Kidney epithelial cell (primary cell): ENCODE measurements at places on chromosomes 13 and 19.

- no peak for DNase-seq
Observed at GRCh38 chr19:51327066-51328001, 14.6 kb downstream of the VSIG10L start.

DNA sequence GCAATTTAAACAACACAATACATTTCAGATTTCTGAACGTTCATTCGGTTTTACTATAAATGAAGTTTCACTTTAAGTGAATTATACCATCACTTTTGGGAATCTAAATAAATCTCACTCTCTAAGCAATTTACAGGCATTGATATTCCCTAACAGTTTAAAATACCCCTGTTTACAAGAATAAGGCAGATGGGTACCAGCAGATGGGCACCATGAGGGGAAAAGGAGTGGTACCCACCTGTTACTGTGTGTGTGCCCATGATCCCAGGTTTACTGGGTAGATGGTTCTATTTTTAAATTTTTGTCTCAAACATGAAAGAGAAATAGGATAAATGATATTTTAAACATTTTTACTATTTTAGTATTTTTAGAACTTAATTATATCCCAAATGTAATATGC lies 212.9 kb downstream of the PCDH9 start:
- no peak for DNase-seq

DNA sequence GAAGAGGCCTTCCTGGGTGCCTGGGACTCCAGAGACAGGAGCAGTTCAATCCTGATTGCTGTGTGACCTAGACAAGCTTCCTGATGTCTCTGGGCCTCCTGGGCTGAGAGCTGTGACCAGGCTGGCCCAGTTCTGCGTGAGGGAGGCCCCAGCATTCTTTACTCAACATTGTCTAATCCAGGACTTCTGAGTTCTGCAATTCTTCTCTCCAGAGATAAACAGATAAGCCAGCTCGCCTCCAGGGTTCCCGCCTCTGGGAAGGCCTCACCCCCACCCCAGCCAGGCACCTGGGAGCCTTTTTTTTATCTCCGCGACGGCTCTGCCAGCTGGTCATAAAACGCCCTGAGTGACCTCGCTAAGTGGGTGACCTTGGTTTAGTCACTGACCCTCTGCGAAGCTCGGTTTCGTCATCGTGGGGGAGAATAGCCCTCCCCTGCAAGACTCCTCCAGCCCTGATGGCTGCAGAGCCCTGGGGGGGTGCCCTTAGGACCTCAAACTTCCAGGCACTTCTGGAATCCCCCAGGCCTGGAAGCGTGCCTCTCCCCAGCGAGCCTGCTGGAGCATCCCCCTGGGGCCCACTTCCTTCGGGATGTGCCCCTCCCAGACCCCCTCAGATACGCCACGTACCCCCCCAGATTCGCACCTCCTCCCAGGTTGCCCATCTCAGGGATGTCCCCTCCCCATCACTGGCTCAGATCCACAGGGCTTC lies 1.9 kb downstream of the SULT2B1 start:
- DNase-seq = no peak

DNA sequence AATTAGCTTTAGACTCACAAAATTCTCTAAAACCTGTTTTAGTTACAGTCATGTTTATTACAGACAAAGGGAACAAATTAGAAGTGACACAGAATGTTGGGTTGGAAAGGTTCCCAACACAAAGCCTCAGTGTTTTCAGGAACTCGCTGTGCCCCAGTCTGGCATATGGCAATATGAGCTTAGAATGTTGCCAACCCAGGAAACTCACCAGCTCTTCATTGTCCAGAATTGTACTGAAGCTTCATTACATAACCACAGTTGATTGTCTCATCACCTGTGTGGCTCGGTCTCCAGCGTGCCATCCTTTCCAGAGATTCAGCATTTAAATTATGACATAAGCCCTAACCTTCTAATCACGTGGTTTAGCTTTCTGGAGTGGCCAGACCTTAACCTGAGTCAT lies 19.1 kb downstream of the ZNF264 start:
- no peak for DNase-seq

- DNase-seq = no peak
Observed at GRCh38 chr13:20146381-20146780, 14.5 kb downstream of the GJA3 start.

- peak; percentile 37 for DNase-seq
Observed at GRCh38 chr13:72638059-72638815, 89.2 kb downstream of the MZT1 start.

DNA sequence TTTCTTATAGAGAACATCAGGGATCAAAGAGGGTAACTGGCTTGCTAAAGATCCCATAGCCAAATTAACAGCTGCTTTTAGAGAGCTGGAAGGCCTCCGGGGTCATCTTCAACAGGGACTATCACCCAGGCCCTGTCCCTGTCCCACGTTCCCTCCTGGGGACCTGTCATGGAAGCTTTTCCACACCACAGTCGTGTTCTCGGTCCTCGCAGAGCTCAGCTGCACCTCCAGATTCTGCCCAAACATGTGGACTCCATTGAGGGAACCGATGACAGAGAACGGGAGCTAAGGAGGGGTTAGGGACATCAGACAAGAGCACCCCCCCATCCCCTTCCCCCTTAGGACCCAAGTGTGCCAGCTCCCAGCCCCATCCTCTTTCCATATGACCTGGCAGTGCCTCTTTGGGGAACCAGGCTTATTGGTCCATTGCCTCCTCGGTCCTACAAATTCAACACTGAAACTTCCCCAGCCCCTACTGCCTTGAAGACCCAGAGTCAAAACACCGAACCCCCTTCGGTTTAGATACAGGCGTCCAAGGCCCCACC lies 568 bp downstream of the FUZ start:
- no peak for DNase-seq

GRCh38 chr13:30551189-30551588 lies 66.5 kb upstream of the USPL1 start:
- DNase-seq = no peak

DNA sequence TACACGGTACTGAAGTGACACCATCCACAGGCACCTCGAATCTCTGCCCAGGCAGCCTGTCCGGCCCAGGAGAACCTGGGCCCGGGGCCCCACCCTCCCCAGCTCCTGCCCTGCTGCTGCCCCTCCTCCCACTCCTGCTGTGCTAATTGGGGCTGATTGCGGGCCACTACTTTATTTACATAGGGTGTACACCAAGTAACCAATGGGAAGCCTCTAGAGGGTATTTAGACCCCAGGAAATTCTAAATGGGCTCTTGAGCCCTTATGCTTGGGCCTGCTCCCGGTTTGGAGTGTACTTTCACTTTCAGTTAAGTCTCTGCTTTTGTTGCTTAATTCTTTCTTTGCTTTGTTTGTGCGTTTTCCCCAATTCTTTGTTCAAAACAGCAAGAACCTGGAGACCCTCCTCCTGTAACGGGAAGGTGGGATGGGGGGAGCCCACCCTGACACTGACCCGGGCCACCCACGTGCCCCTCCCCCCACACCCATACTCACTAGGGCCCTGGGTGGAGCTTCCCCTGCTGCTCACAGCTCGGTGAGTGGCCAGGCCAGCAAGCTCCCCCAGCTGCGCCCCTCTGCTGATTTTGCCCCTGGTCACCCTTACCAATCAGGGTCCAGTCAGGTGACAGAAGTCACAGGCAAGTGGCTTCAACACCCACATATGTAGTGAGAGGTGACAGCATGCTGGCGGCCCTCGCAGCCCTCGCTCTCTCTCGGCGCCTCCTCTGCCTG lies 9.4 kb downstream of the SCGB2B2 start:
- DNase-seq = no peak

- no peak for DNase-seq
Observed at GRCh38 chr19:4606921-4607678, 32.2 kb upstream of the TNFAIP8L1 start.

- DNase-seq = no peak
Observed at GRCh38 chr19:46392252-46392801, 21.0 kb downstream of the CCDC8 start.

- DNase-seq = no peak
Observed at GRCh38 chr19:40571005-40571318, 5.7 kb upstream of the SHKBP1 start.

GRCh38 chr13:71590654-71591148 lies 276.3 kb downstream of the DACH1 start:
- no peak for DNase-seq

GRCh38 chr13:98706446-98707110 lies 45.9 kb downstream of the SLC15A1 start:
- peak; percentile 35 for DNase-seq

- no peak for DNase-seq
Observed at GRCh38 chr13:28601581-28601980, 57.3 kb upstream of the POMP start.

GRCh38 chr19:43765109-43765876 lies 10.5 kb upstream of the SMG9 start:
- DNase-seq = peak; percentile 86

- DNase-seq = no peak
Observed at GRCh38 chr13:80753866-80754265, 412.9 kb upstream of the SPRY2 start.

- DNase-seq = no peak
Observed at GRCh38 chr19:51100601-51101000, 7.6 kb downstream of the CTU1 start.

DNA sequence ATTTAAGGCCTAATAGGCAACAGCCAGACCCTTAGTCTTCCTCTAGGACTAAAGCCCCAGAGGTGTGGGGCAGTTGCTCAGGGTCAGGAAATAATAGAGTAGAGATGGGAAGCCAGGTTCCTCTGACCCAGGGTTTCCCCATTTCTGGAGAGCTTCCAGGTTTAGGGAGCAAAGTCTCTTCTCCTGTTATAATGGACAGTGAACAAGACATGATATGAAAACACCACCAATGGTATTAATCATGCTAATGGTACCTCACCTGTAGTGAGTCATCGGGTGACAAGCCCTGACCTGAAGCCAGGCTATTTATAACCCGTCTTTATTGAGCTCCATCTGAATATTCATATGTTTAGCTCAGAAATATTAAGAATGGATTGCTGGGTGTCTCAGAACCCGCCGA lies 24.6 kb downstream of the BICRA start:
- DNase-seq = no peak

- no peak for DNase-seq
Observed at GRCh38 chr13:53220038-53220437, 191.4 kb downstream of the OLFM4 start.

DNA sequence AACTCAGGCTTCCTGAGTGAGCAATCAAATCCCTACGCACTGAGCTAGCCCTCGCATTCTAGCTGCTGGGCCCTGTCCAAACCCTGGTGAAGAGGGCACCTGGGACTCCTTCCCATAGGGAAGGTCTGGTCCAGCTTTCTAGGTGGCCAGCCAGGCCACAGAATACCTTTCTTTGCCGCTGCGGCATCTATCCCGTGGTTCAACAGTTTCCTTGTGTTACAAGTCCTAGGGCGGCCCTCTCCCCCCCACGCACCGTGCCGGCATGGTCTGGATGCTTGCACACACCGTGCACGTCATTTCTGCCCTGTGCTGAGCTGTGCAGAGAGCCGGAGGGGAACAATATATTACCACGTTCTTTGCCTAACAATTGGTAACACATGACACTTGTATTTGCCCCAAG lies 164.6 kb upstream of the TSHZ3 start:
- DNase-seq = no peak

DNA sequence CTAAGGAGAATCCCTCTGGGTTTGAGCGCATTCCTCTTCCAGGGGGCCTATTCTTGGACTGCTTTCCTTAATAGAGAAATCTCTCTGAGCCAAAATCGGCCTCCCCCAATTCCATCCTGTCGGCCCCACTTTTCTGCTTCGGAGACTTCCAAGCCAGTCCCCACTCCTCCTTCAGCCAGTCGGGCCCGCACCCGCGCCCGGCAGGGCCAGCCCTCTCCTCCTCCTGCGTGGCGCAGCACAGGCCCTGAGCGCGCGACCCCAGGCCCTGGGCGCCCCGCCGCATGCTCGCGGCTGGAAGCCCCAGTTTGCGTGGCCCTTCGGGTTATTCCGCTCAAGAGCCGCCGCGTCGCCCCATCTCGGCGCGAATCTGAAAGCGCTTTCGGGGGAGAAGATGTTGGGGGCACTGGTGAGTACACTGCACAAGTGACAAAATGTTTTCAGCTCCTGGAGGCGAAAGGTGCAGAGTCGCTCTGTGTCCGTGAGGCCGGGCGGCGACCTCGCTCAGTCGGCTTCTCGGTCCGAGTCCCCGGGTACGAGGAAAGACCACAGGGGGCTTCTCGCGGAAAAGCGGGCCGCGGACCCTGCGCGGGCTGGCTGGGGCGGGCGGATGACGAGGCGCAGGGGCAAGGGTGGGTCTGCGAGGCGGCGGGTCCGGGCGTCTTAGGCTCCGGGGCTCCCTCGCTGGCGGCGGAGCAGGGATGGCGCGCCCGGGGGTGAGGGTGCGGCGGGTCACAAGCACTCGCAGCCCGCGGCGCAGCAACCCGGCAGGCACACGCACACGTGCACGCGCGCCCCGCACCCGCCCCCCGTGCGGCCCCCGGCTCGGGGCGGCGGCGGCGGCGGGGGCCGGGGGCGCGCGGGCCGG lies at the start of gene IL17D:
Gene IL17D (plus strand): TSS at position 785 of the 865 bp plus-strand sequence. CDS start 303 bp downstream, outside the sequence.
- DNase-seq = no peak
